ENCODE measurements at places on chromosomes 2 and 18.
A peak's percentile ranks its signal among the peaks of the same experiment; 100 is the strongest.

DNA sequence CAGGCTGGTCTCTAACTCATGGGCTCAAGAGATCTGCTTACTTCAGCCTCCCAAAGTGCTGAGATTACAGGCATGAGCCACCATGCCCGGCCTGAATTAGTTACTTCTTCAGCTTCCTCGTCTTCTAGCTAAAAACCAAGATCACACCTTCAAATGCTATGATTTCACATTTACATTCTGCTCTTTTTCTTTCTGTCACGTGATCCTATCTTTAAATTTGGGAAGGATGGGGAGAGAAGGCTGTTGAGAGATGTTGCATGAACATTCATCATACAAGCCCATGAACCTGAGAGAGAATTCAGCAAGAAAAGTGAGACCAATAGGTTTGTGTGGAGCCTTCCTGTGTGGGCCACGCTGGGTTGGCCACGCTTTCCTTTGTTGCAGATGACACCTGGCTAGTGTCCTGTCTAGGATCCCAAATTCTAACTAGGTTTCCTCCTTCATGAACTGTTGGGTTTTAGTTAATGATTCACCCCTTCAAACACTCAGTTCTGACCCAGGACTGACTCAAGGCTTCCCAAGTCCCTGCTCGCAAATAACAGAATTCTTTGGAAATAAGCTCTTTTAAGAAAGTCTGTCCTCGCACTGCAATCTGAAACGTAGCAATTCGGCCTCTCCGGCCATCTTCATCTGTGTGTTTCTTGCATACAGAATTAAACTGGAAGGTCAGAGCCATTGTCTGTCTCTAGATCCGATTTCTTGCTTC, 57.3 kb upstream of the CREB1 start:
- no peak for DNase-seq

DNA sequence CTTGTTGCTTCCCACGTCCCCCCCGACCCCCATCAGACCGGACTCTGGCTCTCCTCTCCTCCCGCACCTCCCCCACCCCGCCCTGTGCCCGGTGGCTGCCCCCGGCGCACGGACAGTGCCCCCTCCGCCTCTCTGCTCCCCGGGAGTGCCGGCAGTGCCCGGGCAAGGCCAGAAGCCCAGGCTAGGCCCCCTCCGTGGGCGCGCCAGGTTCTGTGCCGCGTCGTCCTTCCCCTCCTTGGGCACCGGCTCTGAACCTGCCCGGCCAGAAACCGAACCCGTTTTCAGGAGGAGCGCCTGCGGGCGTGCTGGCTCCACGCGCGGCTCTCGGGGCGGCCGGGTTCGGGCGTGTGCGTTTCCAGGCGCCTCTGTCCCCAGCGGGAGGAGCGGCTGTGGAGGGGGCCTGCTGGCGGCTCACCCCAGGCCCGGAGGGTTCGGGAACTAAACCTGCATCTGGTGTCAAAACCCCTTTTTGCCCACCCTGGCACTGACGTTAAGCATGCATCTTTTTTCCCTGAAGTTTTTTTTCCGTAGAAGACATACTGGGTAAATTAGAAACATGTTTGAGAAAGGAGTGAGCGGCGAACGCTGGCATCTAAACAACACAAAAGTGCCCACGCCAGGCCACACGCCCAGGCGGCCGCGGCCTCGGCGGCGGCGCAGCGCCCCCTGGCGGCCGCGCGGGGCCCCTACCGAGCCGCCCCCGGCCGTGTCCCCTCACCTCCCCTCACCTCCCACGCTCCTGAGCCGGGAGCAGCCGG, 123.9 kb upstream of the SLC1A4 start:
- DNase-seq, result peak; percentile 63

DNA sequence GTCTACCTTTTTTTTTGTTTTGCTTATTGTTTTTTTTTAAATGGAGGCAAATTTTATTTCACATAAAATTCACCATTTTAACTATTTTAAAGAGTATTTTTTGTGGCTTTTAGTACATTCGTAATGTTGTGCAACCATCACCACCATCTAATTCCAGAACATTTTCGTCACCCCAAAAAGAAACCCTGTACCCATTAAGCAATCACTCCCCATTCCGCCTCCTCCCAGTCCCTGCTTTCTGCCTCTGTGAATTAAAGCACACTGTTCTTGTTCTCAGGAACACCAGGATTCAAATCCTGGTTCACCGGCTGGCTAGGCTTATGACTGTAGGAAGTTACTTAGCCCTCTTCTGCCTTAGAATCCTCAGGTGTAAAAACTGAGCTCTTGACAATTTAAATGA, 36.9 kb upstream of the EPAS1 start:
- DNase-seq, result no peak

DNA sequence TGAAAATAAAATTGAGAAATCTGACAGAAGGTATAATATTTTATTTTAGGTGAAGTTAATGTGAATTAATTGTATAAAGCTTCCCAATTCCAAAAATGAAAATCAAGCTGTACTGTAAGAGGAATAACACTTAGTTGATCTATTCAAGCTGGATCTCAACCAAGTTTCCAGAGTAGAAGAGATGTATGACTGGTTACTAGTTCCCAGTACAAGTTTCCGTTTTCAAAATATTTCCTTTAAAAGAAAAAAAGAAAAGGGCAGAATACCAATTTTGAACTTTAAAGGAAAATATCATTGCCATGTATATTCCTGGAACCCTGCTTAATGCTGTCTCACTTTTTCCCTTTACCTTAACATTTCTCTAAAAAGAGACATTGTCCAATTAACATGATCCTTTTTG, 308.5 kb downstream of the IRS1 start:
- no peak for DNase-seq

GRCh38 chr2:235495373-235496238, 1.8 kb downstream of the AGAP1 start:
- DNase-seq, result no peak
